ENCODE measurements at places on chromosomes 3 and 15.

DNA sequence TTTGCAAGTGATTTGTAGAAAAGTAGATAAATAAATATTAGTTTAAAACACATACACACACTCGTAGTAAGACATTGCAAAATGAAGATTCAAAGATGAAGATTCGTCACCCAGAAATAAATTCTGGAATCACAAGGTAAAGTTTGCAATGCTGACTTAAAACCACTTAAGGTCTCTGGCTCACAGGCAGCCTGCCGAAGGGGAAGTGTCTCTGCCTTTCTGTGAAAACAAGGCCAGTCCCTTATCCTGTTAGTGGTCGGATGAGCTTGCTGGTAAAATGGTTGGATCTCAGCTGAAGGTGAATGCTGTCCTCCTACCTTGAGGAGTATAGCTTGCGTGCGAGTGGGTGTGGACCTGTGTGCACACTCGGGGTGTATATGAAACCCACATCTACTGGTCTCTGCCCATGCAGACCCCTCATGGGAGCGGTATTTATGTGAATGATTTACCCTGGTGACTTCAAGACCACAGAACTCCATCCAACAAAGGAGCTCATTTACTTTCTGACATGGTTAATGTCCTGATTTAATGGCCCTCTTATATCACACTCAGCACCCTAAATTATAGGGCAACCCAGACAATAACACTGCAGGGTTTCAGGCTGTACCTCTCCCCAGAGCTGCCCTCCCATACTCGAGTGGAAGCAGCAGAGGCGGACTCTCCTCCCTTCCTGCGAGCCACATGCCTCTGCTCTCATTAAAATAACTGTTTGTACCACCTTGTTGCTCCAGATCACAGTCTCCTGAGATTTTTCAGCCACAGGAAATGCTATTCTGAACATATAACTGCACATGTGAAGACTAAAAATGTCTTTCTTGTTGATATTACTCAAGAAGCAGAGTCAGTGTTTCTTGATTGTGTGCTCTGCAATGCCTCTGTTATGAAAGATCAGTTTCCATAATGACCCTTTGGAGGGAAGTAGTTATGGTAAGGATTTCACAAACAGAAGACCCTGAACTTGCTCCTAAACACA lies 45.9 kb upstream of the ALDH1A3 start:
- no peak for DNase-seq

DNA sequence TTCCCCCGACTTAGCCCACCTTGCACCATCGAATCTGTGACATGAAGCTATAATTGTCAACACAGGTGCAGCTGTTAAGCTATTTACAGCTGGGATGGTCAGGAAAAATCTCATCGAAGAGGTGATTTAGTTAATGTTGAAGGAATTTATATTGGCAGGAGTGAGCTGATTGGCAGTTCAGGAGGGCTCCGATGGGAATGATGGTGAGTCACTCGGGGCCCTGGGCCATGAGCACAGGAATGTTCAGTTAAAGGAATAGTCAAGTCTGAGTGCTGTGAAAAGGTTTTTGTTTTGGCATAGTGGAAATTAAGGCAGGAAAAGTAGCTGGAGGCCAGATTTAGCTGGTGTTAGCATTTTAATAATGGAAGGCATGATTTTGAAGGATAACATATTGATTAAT lies 95.7 kb downstream of the OXSM start:
- no peak for DNase-seq

DNA sequence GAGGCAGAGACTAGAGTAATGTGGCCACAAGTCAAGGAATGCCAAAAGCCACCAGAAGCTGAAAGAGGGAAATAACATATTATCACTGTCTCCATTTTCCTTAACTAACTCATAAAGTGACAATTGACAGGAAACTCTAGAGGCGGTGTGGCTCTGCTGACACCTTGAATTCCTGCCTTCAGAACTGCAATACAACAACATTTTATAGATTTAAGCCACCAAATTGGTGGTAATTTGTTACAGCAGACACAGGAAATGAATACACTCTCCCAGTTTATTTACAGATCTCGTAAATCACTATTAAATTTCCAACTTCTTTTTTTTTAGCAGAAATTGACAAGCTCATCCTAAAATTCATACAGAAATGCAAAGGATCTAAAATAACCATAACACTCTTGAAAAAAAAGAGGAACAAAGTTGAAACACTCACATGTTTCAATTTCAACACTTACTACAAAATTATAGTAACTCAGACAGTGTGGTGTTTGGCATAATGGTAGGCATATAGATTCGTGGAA lies 449.9 kb downstream of the OTOL1 start:
- no peak for DNase-seq

- DNase-seq: no peak
These were observed 342.9 kb downstream of the CLSTN2 start for GRCh38 chr3:140277886-140278285.

DNA sequence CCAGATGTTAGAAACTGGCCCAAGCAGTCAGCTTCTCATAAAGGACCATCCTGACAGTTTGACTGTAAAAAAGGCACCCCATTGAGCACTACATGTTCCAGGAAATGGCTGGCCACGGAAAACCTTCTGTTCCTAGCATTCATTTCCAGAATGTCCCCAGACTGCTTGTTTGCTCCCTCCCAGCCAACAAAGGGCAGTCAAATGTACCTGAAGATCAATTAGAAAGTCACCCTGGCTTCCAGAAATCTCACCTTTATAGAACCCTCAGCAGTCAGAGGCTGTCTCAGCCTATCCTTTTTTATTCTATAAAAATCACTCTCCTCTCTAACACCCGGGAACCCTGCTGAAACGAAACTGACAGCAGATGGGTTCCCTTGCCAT lies 784 bp upstream of the SAMMSON start:
- no peak for DNase-seq

DNA sequence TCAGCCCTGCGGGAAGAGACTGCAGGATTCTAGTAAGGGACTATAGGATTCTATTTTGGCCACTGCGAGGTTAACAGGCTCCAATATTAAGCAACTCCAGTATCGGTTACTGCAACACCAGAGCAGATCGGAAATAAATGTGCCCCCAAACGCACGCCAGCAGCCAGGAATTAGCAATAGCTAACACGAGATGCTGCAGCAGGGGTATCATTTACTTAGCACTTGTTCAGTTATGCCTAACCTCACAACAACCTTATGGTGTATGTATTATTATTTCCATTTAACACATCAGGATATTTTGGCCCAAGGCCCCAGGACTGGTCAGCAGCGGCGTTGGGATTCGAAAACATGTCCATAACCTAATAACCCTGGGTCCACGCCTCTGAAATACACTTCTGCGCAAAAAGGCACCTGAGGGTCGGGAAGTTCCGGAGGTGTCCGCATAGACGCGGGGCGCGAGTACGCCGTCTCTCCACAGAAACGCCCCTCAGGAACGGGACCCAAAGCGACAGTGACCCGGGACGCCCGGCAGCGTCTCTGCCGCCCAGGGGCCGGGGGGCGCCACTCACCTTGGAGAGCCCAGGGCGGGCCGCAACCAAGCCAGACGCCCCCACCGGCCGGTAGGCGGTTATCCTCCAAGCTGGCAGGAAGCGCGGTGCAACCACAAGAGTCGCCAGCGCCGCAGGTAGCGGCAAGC lies 681 bp downstream of the PIK3CB start:
- DNase-seq: peak; percentile 19

GRCh38 chr3:178562947-178563232 lies 26.7 kb downstream of the KCNMB2 start:
- DNase-seq: no peak

GRCh38 chr3:188076176-188076575 lies 77.8 kb upstream of the LPP start:
- no peak for DNase-seq

- DNase-seq: no peak
These were observed 73.6 kb downstream of the ADCY5 start for GRCh38 chr3:123375014-123375940.

- no peak for DNase-seq
These were observed 209.3 kb upstream of the ROPN1 start for GRCh38 chr3:124201226-124201625.

- DNase-seq: no peak
These were observed 16.7 kb upstream of the EIF1B start for GRCh38 chr3:40292637-40293349.

GRCh38 chr15:40493089-40493840 lies 22.5 kb downstream of the CHST14 start:
- DNase-seq: peak; percentile 47

GRCh38 chr15:56293495-56294292 lies 50.0 kb upstream of the RFX7 start:
- DNase-seq: no peak

DNA sequence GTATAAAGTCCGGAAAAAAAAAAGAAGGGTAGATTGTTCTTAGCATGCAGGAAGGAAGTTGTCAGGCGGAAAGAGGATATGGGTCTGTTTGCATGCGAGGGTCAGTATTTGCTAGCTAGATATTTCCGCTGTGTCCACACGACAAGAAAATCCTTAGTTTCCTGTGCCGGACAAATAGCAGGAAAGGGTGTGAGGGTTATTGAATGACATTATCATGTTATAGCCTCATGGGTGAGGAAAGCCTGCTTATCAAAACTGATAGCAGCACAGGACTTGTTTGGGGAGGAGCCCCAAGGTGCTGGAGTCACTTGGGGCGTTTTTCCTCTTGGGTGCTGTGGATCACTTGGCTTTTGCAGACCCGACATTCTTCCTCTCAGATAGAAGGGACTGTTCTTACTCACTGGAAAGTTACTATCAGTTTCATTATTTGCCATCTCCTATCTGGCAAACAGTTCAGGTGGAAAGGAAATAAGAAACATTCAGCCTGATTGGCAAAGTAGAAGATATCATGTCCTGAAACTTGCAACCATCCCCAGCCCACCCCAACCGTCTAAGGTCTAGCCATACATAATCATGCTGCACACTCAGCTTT lies 127.2 kb upstream of the DPH6 start:
- DNase-seq: no peak

- DNase-seq: peak; percentile 57
These were observed 29.3 kb upstream of the SH3BP5 start for GRCh38 chr3:15361494-15362214.

DNA sequence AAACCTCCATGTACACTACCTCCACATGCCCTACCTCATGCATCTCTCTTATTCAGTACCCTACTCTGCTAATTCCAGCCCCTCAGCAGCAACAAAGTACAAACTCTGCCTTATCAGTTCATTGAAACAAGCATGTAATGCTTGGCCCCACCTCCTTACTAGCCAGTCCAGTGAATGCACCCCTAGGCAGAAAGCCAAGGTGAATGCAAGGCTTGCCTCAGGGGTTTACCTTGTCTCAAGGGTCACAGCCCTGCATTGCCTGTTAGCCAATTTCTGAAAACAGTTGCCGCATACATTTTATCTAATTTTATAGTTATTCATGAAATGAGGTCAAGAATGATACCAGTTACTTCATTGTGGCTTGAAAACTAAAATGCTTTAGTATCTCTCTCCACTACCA lies 576.4 kb downstream of the FHIT start:
- DNase-seq: no peak

DNA sequence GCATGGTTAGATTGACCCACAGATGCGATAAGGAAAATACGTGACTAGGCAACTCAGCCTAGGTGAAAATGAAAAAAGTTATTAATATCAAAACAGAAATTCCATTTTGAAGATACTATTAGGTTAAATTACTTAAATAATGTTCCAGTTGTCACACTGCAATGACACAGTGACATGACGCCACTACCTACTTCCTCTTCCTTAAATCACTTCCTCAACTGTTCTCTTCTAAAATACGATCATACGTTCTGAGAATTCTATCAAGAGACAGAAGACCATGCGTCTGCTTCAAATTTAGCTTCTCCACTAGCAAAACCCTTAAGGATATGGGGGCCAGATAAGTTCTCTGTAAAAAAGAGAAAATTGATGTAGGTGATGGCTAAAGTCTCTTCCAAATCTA lies 18.2 kb downstream of the CMTM6 start:
- no peak for DNase-seq

- no peak for DNase-seq
These were observed 6.2 kb downstream of the PLA2G4D start for GRCh38 chr15:42087926-42088800.

GRCh38 chr3:166114448-166114847 lies 277.2 kb upstream of the BCHE start:
- no peak for DNase-seq

- DNase-seq: no peak
These were observed 62.5 kb upstream of the LIPC start for GRCh38 chr15:58369261-58369701.

DNA sequence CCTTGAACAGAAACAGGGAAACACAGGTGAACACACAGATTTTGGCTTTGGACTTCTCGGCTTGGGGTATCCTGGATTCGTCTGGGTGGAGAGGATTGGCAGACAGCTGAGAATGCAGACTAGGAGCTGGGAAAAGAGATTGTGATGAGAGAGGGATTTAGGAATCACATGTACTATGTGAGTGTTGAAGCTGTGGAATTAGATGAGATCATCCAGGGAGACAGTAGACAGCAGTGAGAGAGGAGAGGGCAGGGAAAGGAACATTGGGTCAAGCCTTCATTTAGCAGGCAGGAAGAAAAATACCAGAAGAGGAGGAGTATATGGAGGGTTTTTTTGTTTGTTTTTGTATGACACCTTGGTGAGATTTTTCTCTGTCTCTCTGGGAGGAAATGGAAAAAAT lies 262.1 kb upstream of the TBL1XR1 start:
- no peak for DNase-seq

Measured in stimulated activated CD4-positive, alpha-beta T cell treated with anti-CD3 and anti-CD28 coated beads, Interleukin-2, amount 100 ng/mL, for 48 hours (primary cell).